ENCODE measurements at places on chromosomes 2 and 18.
A peak's percentile ranks its signal among the peaks of the same experiment; 100 is the strongest.

- no peak for DNase-seq
Observed at GRCh38 chr2:216497382-216498069, 1.1 kb upstream of the RPL37A start.

- DNase-seq, result peak; percentile 27
Observed at GRCh38 chr2:113686537-113686936, 59.5 kb downstream of the RABL2A start.

GRCh38 chr18:48694295-48694694 lies 155.5 kb downstream of the CTIF start:
- no peak for DNase-seq

DNA sequence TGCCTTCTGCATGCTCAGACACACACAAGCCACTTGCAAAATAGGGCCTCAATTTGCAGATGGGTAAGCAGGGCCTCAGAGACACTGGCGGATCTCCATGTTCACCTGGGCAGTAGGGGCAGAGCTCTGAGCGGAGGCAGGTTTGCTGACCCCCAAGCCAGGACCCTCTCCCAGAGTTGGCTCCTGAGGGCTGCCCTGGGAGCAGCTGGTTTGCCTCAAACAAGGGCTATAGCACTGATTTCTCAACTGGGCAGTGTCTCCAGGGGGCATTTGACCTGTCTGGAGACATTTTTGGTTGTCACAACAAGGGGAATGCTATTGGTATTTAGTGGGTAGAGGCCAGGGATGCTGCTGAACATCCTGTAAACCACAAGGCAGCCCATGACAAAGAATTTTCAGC lies 11.6 kb downstream of the GLI2 start:
- DNase-seq, result no peak

- no peak for DNase-seq
Observed at GRCh38 chr2:10016001-10016801, 27.1 kb upstream of the KLF11 start.

GRCh38 chr2:10317646-10318045 lies 14.9 kb downstream of the HPCAL1 start:
- no peak for DNase-seq

DNA sequence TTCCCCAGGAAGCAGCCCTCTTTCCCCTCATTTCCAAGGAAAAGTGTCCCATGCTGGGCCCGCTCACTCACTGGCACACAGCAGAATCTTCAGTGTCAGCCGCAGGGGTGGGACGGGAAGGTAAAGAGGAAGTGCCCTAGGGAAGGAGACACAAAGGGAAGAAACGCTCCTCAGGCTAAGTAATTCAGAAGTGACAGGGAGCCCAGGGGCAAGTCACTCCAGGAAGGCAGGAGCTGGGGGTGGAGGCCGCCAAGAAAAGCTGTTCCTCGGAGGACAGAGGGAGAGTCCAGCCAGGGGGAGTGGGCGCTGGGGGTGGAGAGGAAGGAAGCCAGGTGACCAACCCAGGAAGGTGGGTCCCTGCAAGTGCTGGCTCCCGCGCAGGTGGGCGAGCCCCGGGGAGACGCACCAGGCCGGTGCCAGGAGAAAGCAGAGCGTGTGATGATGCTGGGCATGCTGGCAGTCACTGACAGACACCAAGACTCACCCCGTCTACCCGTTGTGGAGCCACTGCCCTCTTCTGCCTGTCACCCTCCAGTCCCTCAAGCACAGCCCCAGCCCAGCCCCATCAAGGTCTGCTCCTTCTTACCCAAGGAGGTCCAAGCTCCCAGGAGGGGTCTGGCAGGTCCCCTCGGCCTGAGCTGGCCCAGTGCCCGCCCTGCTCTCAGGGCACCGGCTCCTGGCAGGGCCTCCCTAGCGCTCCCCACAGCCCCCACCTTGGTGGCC lies 21.7 kb downstream of the HDAC4 start:
- no peak for DNase-seq

DNA sequence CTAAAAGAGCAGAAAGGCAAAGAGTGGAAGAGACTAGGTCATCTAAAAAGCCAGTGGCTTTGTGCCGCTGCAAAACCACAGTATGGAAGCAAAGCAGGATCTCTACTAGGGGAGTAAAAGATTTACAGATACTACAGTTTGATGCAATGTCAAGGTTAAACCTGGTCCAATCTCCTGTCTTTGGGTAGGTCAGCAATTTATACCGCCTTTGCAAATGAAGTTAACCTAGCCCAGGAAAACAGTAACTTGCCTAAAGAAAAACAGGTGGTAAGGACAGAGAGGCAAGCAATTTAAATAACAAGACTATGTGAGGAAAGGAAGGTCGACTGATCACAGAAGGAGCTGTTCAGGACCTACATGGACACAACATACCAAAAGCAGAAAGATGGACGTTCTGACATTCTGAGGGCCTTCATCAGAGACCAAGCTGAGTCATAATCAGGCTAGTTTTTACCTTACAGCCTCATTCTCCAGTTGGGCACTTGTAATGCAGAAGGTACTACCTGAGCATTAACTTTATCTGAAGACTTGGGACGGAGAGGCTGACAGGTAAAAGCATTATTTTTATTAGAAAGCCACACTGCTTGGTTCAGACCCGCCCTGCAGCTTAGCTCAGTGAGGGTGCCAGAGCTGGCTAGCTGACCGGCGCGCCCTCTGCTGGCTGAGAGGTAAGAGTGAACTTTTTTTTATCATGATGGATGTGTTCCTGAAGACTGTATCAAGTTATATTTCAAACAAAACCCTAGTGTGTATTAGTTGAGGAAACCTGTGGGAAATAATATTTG lies 15.9 kb downstream of the CDKL4 start:
- DNase-seq, result peak; percentile 78

GRCh38 chr2:109447776-109448175 lies 166.0 kb downstream of the SEPTIN10 start:
- no peak for DNase-seq

DNA sequence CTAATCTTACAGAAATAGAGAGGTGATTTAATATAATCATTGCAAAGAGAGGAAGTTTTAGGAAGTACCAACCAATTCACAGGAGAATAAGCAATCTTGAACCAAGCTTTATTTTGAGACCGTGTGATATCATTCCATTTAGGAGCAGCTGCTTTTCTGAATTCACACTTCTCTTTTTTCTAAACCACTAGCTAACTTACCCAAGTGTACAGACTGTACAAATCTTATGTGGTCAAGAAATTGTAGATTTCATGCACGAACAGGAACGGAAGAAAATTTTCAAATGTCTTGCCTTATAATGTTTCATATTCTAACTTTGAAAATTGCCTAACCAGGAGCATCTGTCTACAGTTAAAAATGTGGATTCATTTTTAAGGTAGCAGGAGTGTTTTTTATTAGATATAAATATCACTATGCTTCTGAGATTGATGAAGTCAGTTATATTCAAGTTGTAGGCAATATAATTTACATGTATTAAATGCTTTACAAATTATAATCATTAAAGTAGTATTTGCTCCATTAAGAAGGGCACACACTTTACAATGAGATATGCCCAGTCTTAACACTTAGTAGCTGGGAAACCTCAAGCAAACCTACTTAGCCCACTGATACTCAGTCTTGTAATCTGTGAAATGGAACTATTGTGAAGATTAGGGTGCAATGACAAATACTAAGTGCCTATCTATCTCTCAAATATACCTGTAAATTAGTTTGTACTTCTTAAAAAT lies 302.2 kb upstream of the STON1 start:
- DNase-seq, result no peak

- DNase-seq, result no peak
Observed at GRCh38 chr18:9968081-9968848, 54.4 kb downstream of the VAPA start.

DNA sequence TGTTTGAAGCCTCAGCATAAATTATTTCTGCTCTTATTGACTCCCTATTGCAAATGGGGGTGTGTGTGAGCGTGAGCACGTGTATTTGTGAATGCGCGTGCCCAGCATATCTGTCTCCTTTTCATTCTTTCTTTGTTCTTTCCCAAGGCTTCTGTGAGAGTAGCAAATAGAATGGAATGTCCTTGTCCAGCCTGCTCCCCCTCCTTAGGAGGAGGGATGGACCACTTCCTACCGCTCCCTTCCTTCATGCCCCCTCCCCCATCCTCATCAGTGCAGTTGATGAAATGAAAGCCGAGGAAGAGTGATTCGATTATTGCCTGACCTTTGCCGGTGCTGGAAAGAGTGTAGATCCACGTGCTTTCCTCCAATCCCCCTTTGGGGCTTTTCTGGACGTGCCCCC lies 102.0 kb downstream of the CPO start:
- DNase-seq, result peak; percentile 6

DNA sequence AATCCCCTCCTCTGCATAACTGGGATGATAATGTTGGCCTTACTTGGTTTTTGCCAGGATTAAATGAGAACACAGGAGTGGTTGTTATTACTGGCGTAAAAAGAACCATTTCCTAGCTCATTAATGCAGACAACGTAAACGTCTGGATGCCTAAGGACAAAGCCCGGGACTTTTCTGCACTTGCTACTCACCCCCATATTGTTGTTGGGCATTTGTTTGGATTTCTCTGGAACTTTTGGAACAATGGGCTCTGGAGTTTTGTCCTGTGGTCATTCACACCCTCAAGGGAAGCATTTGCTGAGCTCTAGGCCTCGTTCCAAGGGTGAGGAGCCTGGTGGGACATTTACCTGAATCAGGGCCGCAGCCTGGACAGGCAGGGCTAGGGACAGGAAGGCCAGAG lies 76.0 kb downstream of the HS1BP3 start:
- DNase-seq, result no peak

All from iris pigment epithelial cell (primary cell).